ENCODE measurements at places on chromosomes 16 and 17.
A peak's percentile ranks its signal among the peaks of the same experiment; 100 is the strongest.

- DNase-seq: no peak
These were observed 7.8 kb upstream of the TEX19 start for GRCh38 chr17:82351254-82351712.

GRCh38 chr16:4115949-4116318 lies 308 bp downstream of the ADCY9 start:
- DNase-seq: no peak

DNA sequence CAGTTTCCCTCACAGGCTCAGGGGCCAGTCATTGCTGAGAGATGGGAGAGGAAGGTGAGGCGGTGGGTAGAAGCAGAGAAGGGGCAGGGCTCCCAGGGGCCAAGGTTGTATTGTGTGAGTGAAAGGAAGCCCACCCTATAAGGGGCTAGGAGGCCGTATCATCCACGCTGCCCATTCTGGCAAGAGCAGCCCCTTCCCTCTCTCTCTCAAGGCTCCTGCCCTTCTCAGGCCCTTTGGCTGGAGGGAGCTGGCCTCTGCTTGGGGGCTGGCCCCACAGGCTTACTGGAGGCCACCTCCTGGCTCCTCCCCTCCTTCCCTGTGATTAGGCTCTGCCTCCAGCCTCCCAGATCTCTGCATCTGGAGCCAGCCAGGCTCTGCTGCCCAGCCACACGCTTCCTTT lies 7.6 kb downstream of the TBKBP1 start:
- DNase-seq: no peak

- DNase-seq: no peak
These were observed 468.3 kb downstream of the SLC39A11 start for GRCh38 chr17:72624226-72624625.

DNA sequence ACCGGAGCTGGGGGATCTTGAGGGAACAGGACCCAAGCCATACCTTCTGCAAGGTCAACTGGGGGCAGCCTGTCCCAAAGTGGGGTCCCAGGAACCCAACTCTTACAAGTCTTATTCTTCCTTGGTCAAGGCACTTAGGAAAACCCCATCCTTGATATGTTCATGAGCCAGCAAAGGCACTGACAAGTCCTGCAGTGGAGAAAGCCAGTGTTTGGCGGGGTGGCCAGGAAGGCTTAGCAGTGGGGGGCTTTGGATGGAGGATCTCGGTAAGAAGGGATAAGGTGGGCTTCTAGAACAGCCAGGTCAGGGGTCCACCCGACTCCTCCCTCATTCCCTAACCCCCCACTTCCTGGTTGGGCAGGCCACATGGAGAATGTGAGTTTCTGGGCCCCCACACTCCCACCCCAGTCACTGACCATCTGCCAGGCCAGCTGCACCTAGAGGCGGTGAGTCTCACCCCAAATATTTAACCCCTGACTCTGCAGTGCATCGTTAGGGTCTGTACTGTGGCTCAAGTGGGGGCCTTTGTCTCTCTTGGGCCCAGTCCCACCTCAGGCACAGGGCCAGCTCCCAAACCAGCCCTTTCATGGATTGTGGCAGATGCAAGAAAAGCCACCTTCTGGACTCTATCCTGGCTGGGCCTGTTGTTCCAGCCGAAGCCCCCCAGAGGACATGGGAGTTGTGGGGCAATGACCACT lies 22.3 kb downstream of the PPL start:
- DNase-seq: no peak

DNA sequence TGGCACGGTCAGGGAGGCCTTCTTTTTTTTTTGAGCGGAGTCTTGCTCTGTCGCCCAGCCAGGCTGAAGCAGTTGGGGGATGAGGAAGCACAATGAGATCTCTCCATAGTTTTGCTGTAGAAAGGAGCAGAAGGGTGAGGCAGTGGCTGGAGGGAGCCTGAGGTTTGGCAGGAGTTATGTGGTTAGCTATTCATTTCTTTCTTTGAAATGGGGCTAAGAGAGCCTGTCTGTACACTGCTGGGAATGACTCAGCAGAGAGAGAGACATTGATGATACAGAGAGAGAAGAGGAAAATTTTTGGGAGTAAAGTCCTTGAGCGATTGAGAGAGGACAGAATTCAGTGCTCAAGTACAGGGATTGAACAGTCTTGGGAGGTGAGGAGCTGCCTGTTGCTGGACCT lies 22.1 kb downstream of the NOS2 start:
- peak; percentile 51 for DNase-seq

GRCh38 chr16:86791287-86792035 lies 213.1 kb downstream of the FOXL1 start:
- DNase-seq: no peak

GRCh38 chr17:76557368-76558197 lies 17.7 kb downstream of the PRCD start:
- peak; percentile 97 for DNase-seq

GRCh38 chr16:57475711-57476339 lies 10.5 kb downstream of the DOK4 start:
- DNase-seq: peak; percentile 71

GRCh38 chr17:27049104-27049784 lies 244.7 kb upstream of the WSB1 start:
- DNase-seq: no peak

GRCh38 chr16:7964744-7965143 lies 625.6 kb downstream of the TMEM114 start:
- no peak for DNase-seq

- DNase-seq: no peak
These were observed 19.0 kb downstream of the WWP2 start for GRCh38 chr16:69781118-69781517.

GRCh38 chr17:47649972-47650524 lies 329 bp downstream of the KPNB1 start:
- no peak for DNase-seq

DNA sequence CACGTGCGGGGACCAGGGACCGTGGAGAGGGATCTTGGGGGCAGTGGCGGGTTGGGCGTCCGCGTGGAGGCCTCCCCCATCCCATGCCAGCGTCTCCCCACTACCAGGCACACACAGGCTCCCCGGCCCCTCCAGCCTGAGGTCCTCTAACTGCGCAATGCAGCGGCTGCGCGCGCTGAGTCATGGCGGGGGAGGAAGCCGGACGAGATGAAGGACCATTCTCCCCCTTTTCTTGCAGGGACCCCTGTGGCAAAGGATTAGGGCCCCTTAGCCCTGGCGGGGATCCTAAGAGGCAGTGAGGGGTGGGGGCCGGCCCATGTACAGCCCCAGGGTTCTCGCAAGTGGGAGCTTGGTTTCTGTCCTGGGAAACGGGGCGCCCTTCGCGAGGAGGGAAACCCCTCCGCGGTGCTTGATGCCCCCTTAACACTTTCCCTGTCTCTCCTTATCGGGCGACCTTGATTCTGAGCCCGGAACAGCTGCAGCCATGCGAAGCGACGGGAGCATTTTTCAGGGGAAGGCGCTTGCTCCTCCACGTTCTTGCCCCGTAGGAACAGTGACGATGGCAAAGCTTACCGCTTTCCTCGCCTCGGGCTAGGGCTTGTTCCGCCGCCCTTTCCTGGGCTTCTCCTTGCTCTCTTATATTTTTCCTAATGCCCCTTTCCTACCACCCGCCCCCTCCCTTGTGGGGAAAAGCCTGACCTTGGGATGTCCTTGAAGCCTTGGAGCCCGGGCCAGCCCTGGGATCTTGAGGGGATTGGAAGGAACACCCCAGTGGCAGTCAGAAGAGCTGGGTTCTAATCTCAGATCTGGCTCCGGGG lies 592 bp downstream of the ALDOA start:
- DNase-seq: peak; percentile 74

DNA sequence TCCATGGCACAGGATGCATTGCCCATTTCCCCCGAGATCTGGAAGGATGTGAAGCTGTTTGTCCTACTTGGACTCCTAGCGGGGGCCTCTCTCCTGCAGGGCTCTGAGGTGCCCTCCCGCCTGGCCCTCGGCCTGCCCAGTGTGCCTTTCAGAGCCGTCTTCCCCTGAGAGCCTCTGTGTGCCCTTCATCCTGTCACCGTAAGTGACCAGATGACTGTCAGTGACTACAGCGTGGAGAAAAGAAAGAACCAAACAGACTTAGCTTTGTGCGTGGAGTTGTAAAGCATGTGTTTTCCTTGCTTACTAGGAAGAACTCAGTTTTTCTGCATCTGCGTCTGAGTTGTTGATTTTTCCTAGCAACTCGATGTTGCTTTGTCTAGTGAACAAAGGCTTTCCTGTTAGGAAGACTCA lies 56.1 kb downstream of the BANP start:
- DNase-seq: no peak

- no peak for DNase-seq
These were observed 10.9 kb upstream of the NT5C start for GRCh38 chr17:75142236-75142971.

GRCh38 chr16:66741169-66741900 lies 10.1 kb downstream of the DYNC1LI2 start:
- peak; percentile 93 for DNase-seq

- no peak for DNase-seq
These were observed 450.6 kb upstream of the PSMD7 start for GRCh38 chr16:73846007-73846330.

All from choroid plexus epithelial cell (primary cell).